ENCODE measurements at places on chromosomes 4 and X.

DNA sequence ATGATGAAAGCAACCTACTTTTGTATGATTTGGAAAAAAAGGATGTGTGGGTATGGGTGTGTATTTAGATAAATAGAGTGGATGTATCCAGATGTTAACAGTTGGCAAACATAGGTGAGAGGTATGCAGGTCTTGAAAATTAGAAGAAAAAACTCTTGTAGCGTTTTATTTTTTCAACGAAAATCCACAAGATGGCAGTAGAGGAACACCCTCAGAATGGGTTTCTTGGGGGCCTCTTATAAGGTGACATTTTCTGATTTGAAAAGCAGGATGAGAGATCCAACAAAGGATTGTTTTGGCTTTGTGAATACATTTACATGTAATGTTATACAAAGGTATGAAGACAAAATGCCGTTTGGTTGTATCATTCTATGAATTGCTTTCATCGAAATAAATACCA lies 68.3 kb downstream of the FMR1NB start:
- no peak for DNase-seq

DNA sequence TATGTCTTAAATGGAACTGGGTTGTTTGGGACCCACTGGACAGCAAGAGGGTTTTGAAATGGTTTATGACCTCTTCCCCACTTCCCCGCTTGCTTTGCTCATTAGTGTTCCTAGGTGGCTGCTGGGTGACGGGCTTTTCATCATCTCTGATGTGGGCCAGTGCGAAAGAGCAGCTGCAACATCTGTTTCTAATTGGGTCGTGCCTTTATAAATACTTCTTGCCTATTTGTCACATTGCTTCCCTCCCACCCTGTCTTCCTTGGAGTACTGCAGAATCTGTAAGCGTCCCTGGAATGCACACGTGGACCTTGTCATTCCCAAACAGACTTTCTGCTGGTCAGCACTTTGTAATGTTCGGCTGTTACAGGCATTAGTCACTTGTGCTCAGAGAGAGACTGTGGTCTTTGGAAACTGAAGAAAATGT lies 35.2 kb downstream of the SEPTIN11 start:
- DNase-seq, result peak; percentile 37

DNA sequence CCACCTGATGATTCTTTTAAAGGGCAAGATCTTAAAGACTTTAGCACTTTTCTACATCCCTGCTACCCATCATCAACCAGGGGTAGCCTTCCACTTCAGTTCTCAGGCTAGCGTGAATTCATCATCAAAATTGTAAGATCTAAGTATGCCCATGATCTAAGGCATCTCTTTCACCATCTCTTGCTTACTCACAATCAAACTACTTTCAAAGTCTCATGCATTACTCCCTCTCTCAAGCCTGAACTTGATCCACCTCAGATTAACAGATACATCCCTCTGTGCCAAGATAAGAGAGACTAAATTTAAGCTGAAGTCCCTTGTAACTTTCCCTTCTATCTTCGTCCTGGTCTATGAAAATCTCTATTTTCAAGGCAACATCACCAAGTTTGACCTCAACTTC lies 62.8 kb downstream of the DHX15 start:
- DNase-seq, result no peak

DNA sequence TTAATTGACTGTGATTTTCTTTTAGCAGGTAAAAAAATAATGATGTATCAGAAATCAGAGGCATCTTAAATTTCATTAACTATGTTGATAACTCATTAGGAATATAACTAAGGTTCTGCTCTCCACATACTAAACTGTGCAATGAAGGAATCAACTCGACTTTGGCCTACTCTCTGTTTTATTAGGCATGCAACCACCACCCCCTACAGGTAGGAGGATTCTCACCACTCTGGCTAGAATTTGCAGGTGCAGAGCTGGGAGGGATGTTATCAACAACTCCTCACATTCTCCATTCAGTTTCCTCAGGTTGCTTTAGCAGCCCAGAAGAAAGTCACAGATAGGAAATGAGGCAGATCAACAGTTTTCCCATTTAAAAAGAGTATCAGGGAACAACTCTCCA lies 160.1 kb downstream of the COX18 start:
- no peak for DNase-seq

DNA sequence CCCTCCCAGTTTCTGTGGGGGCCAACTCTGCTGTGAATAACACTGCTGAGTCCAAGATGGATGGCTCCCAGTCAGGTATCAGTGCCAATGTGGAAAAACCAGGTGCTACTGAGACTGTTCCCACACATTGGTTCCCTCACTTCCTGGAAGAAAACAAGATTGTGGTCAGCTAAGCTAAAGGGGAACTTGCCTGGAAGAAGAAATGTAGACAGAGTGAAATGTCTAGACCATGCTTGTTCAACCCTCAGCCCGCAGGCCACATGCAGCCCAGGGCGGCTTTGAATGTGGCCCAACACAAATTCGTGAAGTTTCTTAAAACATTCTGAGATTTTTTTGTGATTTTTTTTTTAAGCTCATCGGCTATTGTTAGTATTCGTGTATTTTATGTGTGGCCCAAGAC lies 28.6 kb upstream of the UTP14A start:
- DNase-seq, result no peak

GRCh38 chr4:25981749-25982148 lies 67.7 kb downstream of the SMIM20 start:
- DNase-seq, result no peak

GRCh38 chr4:184548316-184548647 lies 73.9 kb upstream of the IRF2 start:
- DNase-seq, result no peak

DNA sequence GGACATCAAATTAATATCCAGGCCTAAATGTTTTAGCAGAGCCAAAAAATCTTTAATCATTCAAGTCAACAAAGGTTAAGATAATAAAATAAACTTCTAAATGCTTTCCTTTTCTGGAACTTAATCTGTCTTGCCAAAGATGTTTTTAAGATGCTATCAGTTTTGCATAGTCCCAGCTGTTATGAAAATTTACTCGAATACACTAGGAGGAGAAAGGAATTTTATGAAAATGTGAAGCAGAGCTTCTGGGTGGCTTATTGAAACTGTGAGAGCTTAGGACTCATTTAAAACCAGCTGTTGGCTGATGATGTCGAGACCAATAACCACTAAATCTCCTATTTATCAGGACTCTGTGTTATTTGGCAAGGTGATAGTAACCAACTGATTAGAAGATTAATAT lies 202.2 kb upstream of the ETNPPL start:
- no peak for DNase-seq

GRCh38 chrX:3263681-3264126 lies 82.7 kb downstream of the MXRA5 start:
- no peak for DNase-seq

DNA sequence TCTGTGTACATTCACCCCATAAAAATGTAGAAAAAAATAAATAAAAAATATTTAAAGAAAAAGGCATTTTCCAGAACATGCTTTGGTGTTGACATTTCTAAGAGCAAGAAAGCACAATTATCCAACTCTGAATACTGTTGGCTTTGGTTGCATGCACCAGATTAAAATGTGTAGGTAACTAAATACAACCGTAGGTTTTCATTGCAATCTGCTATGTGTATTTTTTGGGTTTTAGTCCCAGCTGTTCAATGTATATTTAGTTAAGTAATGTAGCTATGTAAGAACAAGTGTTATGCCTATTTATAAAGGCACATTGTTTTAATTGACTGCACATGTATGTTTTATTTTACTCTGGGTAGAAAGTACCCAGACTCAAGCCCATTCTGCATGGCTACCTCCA lies 108.1 kb upstream of the PAQR3 start:
- DNase-seq, result no peak

- DNase-seq, result no peak
These were observed 403.2 kb downstream of the KLHL13 start for GRCh38 chrX:117713411-117713810.

- no peak for DNase-seq
These were observed 656.8 kb downstream of the IQCM start for GRCh38 chr4:149158817-149159216.

DNA sequence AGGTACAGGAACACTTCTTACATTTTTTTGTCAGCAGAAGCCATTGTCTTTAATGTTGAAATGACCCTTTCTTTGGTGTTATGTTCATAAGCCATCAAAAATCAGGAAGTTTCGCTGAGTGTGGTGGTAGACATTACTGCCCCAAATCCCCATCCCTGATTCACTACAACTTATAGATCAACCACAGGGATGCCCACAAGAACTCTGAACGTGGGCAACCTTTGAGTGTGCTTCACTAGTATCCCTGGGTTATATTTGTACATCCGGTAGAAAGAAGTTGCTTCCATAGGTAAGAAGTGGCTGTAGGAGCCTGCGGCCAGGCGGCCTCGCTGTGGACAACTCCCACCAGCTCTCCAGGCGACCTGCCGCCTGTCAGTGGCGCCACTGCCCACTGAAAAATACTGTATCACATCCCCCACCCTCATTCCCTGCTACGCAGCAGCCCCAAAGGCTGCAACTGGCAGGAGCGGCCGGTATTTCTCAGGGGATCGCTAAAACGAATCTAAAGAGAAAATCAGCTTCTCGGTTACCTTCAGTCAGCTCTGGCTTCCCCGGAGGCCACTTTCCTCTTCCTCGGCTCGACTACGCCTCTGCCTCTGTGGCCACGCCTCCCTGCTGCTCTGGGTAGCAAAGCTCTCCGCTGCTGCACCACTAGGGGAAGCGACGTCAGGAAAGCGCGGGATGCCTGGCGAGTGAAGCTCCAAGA lies 13.9 kb upstream of the ETDC start:
- DNase-seq, result peak; percentile 19

DNA sequence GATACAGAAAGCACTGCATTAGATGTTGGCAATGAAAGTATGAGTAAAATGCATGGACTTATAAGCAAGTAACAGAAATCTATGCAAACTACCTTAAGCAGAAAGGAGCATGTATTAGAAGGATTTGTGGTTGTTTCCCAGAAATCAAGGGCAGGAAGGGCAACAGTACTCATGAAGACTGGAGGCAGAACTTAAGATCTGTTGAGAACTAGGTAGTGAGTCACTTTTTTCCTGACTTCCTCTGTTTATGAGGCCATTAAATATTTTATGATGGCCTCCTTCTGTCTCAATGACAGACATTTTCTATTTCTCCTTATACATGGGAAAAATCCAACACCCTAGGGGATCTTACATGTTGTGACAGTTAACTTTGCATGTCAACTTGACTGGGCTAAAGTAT lies 398.2 kb downstream of the MID1IP1 start:
- no peak for DNase-seq

DNA sequence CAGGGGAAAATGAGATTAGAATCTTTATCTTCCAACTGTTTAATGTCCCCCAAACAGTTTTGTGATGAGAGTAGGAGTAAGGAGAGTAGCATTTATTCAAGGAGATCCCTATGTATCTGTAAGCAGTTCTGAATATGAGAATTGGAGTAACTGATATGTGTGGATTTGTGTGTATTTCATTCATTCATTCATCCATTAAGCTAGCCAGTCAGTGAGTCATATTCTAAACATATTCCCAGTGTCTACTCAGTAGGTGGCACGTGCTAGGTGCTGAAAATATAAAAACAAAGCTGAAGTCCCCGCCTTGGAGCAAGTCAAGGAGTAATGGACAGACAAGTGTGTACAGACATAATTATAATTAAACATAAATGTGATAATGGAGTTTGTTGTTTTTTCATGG lies 12.4 kb upstream of the STX18 start:
- DNase-seq, result no peak

DNA sequence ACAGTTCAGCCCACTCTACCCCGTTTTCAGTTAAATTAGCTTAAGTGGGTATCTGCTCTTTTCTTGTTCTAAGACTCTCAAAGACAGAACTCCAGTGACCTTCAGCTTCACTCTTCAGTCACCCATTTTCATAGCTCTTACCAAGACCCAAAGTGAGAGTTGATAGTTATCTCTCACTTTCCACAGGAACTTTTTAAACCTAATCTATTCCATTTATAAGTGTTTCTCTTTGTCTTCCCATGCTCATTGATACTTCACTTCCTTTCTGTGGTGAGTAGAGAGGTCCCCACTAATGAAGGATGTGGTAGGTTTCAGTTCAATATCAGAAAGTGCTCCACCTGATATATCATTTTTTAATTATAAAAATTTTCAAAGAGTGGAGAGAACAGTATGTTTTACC lies 33.4 kb downstream of the COX18 start:
- DNase-seq, result no peak

GRCh38 chrX:118928151-118928550 lies 46.3 kb upstream of the LONRF3 start:
- DNase-seq, result no peak

DNA sequence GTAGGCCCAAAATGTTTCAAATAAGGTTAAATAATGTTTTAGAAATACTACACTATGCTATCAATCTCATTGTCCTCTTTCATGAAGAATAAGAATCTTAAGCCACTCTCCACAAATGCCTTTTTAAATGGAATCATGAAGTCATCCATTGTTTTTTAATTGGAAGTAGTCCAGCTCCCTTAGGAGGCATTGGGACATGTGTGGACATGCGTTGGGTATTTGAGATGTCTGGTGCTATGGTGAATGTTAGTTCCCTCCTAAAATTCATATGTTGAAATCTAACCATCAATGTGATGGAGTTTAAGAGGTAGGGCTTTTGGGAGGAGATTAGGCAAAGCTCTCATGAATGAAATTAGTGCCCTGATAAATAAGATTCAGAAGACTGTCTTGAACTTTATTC lies 289.0 kb downstream of the C4orf33 start:
- no peak for DNase-seq

DNA sequence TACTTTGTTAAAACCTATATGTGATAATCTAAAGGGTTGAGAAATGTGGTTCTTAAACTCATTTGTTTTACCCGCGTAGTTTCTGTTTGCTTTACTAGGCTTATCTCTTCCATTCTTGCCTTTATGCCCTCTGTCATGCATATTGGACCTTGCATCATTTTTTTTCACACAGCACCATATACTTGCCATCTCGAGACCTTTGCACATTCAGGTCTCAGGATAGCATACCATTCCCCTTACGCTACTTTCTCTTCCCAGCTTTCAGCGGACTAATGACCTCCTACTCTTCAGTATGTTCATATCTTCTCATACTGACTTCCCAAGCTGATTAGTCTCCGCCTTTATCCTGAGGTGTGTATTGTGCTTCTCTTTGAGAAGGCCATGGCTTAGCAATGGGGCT lies 40.5 kb downstream of the USP38 start:
- DNase-seq, result no peak

DNA sequence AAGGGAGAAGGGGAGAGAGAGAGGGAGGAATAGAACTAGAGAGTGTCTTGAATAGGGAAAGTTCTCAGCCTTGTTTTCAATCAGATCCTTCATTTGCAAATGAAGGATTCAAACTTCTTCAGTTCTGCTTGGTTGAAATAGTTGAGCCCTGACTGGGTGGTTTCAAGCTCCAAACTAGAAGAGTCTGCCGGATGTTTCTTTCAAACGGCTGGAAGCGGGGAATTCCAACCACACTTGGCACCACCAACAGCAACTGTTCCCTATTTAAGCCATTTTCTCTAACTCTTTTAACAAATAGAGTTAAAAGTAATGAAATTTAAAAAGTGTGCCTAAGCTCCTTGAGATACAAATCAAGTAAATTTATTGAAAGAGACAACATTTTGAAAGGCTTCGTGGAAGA lies 67.5 kb upstream of the DDX60 start:
- DNase-seq, result no peak

DNA sequence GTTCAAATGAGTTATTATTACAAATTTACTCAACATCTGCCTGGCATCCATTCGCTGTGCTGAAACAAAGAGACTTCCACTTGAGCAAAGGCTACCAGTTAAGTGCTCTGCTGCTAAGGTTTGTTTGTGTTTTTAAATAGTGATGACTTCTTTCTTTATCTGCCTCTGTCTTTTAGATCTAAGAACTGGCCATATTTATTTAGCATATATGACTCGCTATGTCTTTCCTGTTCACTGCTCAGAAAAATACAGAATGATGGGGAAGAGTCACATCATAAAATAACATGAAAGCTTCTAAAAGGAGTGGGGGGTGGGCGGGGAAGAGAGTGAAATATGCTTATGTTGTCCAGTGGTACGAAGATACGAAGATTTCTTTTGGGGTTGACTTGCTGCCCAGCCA lies 322.2 kb downstream of the GPAT3 start:
- DNase-seq, result no peak
